ENCODE measurements at places on chromosomes 6 and 20. TPM values are rescaled to one million over a fixed set of nuclear protein-coding genes. Genes with fewer than 3 reads are reported as not detected.
A peak's percentile ranks its signal among the peaks of the same experiment; 100 is the strongest.

- DNase-seq: no peak
These were observed 8.2 kb upstream of the CD93 start for GRCh38 chr20:23094213-23094896.

The ATP6V1G2 gene
- 2.7 TPM for total RNA-seq

DNA sequence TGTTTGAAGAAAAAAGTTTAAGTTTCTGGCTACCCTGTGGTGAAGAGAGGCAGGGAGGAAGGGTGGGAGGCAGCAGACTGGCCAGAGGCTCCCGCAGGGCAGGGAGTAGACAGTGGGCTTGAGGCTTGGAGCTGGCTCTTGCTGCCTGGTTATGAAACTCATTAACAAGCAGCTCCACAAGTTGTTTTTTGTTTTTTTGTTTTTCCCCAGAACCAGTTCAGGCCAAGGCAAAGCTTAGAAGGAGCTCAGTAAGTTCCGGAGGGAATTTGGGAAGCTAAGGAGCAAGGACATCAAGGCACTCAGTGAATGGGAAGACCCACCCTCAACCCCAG lies 4.0 kb downstream of the DLL1 start:
- no peak for DNase-seq

The SYNDIG1 gene
- total RNA-seq: 5.0 TPM

DNA sequence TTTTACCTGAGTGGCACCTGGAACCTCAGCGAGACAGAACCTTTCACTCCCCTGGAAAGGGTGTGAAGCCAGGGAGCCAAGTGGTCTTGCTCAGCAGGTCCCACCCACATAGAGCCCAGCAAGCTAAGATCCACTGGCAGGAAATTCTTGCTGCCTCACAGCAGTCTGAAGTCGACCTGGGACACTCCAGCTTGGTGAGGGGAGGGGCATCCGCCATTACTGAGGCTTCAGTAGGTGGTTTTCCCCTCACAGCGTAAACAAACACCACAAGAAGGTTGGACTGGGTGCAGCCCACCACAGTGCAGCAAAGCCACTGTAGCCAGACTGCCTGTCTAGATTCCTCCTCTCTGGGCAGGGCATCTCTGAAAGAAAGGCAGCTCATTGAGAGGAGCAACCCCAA lies 134.7 kb upstream of the RSPO3 start:
- DNase-seq: peak; percentile 31

- DNase-seq: peak; percentile 72
These were observed at the start of gene PHF10 for GRCh38 chr6:169724494-169725124. Gene PHF10 (minus strand): TSS chr6:169724500. CDS start chr6:169723931, 569 bp downstream.

DNA sequence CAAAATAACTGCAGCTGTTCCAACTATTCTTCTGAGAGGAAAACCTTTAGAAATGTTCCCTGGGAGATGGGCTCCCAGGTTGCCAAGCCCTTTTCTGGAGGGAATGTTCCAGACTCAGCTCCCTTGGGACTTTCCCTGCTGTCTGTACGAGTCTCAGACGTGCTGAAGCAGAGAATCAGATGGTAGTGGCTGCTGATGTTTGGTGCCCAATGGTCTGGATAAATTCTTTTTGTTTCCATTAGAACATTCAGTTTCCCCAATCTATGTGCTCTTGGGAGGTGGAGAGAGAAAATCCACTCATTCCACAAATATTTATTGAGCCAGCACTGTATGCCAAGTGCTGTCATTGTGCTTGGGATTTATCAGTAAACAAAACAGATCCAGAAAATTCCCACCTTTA lies 40.0 kb downstream of the SNHG17 start:
- DNase-seq: no peak

GRCh38 chr6:127784468-127784867 lies 116.4 kb downstream of the THEMIS start:
- DNase-seq: no peak

The PRSS16 gene
- total RNA-seq: 21.1 TPM

DNA sequence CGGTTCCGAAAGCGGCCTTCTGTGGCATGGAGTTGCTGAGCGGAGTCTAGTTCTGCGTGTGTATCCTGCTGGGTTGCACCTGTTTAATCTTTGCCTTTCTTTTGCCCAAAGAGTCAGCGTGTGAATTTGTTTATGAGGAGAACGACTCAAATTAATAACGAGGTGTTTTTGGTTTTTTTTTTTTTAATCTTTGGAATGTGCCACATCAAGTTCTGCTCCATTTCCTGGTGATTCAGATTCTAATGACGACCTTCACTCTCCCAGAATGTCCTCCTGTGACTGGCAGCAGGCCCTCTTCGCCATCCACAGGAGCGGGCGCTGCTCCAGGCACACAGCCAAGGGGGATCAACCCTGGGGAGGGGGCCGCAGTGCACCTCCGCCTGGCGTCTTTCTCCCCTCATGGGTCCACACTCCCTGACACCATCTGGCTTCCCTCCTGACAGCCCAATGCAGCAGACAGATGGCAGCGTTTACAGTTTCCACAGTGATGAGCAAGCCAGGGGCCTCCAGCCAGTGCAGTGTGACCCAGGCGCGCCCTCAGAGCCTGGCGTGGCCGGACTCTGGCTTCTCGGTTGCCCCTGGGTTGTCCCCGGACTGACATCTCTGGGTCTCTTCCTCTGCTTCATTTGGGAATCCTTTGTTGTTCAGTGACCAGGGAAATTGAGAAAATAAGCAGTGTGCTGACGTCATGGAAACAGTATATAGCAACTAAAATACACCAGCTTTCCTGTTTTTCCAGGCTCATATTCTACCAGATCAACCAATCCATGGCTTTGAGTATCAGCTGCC lies 27.5 kb upstream of the AFDN start:
- DNase-seq: no peak

The VNN1 gene
- total RNA-seq: not detected

- DNase-seq: no peak
These were observed 28.0 kb downstream of the OPN5 start for GRCh38 chr6:47809873-47810272.

DNA sequence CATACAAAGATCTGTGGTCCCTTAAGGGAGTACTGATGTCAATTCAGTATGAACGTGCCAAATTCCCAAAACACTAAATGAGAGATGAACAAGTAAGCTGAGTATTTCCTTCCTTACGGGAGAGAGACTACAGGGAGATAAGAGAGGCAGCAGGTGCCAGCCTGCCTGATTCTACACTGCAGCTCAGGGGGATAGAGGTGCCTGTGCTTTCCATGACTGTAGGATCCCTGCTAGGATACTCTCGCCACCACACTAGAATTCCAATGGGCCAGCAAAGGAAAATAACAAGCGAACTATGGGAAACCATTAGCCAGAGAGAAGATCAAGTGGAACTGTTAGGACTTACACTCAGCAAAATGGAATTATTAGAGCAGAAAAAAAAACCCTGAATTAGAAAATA lies 198.5 kb upstream of the BTBD3 start:
- peak; percentile 26 for DNase-seq

- DNase-seq: no peak
These were observed 22.8 kb downstream of the BMP7 start for GRCh38 chr20:57243480-57244220.

The ASIP gene
- total RNA-seq: not detected

The ZNF311 gene
- 3.7 TPM for total RNA-seq

DNA sequence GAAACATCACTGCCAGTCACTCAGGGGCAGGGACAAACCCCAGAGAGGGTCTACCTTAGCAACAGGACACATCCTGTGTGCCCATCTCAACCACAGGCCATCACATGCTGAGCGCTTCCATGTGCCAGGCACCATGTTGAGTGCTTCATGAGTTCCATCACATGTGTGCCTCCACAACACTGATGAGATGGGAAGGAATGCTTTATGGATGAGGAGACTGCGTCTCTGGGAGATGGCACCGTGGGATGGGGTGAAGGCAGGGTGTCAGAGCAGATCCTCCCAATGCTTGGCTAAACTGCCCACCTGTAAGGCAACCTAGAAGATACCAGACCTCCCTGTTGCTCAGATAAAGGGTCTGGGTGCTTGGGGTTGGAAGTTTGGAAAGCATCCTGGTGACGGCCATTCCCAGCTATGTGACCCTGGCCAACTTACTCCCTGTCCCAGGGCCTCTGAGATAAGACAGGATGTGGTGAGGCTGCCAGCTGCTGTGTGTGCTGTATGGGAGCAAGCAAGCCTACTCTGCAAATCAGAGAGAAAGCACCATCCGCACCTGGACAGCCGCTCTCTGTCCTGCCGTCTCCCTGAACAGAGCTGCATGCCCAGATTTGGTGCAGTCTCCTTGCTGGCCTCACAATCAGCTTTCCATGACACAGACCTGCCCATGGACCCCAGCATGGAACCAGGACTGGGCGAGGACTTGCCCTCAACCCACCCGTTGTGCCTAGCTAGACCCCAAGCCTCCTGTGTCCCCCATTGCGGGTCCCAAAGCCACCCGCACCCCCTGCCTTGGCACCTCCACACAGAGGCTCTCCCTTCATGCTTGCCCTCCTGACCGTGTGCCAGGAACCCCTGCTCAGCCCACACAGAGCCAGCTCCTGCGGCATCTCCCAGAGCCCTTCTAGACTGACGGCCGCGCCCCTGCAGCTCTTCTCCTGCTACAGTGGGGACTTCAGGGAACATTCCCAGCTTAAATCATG lies 143.7 kb downstream of the SYNDIG1 start:
- DNase-seq: no peak

- no peak for DNase-seq
These were observed 22.0 kb downstream of the TRIM27 start for GRCh38 chr6:28901831-28902230.

GRCh38 chr6:42565823-42566613 lies 2.2 kb downstream of the UBR2 start:
- DNase-seq: no peak

DNA sequence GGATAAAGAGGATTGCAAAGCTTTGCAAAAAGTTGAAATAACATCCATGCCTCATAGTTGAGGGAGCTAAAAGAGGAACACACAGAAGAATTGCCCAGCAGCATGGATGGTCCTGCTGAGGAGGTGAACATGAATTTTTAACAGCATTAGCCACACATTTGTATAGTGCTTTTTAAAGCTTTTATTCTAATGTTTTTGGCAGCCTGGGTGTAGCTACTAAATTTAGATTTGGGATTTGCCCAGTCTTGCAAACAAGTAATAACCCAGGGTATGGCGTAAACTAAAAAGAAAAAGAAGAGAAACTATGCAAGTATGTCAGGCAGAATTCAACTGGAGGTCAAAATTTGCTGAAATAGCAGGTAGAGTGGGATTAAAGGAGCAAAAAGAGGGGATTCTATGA lies 75.1 kb upstream of the PTPRK start:
- DNase-seq: no peak

- DNase-seq: no peak
These were observed 214.5 kb upstream of the TENT5A start for GRCh38 chr6:81966968-81967367.

DNA sequence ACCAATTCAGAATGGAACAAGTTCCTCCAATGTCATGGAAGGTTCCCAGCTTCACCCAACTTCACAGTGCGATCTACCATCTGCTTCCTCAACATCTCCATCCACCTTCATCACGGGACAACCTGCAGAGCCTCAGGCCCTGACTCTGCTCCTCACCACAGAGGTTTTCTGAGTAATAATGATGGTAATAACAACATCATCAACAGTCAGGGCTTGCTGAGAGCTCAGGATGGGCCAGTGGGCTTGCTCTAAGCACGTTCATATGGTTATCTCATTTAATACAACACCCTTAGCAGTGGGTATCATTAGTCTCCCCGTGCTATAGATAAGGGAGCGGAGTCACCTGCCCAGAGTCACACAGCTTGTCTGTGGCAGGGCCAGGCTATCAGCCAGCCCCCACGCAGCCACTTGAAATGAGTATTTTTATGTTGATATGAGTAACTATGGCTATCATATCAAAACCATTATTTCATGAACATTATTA lies 38.6 kb downstream of the PREX1 start:
- no peak for DNase-seq

The TMEM200A gene
- 10.4 TPM for total RNA-seq

- no peak for DNase-seq
These were observed 13.9 kb upstream of the HELZ2 start for GRCh38 chr20:63587776-63588591.

The WFDC10B gene
- 0.42 TPM for total RNA-seq

- DNase-seq: no peak
These were observed 177.2 kb downstream of the TSHZ2 start for GRCh38 chr20:53149148-53149889.

DNA sequence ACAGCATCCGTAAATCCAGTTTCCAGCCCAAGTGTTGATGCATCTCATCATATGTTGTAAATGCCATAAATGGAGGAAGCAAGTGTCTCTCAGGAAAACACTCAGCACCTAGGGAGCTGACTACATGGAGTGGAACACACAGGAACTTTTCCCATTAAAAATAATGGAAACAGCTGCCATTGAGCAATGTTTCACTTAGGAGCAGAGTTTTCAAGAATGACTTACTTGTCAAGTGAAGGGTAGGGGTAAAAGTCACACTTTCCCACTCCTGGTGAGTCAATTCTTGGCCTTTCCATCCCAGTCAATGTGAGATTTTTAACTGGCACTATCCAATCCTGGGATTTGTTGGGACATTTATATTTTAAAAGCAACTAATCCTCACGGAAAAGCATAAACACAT lies 119.4 kb upstream of the ASF1A start:
- DNase-seq: no peak

DNA sequence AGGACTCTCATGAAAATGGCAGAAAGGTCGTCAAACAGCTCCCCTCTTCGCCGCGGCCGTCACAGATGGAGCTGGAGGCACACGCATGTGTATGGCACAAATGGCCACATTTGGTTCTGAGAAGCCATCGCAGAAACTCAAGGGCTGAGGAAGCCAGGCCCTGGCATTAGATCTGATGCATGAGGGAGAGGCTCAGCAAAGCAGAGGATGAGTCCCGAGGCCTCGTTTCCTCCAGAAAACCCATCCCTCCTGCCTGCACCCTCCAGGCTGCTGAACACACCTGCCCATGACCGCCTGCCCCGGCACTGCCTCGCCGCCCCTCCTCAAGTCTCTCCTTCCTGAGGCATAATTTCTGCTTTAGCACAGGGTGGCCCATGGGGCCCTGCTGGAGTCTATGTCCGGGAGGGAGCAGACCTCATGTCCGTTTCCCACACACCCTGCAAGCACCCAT lies 240.3 kb downstream of the DLL1 start:
- no peak for DNase-seq

DNA sequence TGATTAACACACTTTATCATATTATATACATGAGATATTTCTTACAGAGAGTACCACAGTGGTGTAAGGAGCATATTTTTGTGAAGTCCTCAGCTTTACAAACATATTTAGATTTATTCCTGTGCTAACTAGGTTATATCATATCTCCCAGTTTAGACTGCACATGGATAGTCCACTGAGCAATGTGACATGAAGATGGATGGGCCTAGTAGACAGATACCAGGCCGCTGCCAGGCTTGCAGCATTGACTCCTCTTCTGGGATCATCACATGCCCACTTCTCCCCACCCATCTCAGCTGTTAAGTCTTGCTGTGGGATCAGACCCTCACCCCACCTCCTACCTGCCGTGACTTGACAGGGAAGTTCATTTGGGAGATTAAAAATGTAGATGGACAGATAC lies 95.8 kb downstream of the SLX4IP start:
- no peak for DNase-seq

The OR12D2 gene
- total RNA-seq: not detected

- no peak for DNase-seq
These were observed 245.7 kb downstream of the RNF144B start for GRCh38 chr6:18632670-18633410.

The C6orf132 gene
- total RNA-seq: 38.1 TPM
